ENCODE measurements at places on chromosomes 7 and 10.

GRCh38 chr7:98949336-98950044 lies 71.2 kb downstream of the TRRAP start:
- DNase-seq = no peak

GRCh38 chr10:97050956-97051496 lies 134.7 kb downstream of the SLIT1 start:
- DNase-seq = no peak

GRCh38 chr10:86060386-86061277 lies 306.0 kb downstream of the GRID1 start:
- DNase-seq = no peak

GRCh38 chr7:126079581-126079980 lies 1150.0 kb upstream of the POT1 start:
- peak; percentile 15 for DNase-seq

DNA sequence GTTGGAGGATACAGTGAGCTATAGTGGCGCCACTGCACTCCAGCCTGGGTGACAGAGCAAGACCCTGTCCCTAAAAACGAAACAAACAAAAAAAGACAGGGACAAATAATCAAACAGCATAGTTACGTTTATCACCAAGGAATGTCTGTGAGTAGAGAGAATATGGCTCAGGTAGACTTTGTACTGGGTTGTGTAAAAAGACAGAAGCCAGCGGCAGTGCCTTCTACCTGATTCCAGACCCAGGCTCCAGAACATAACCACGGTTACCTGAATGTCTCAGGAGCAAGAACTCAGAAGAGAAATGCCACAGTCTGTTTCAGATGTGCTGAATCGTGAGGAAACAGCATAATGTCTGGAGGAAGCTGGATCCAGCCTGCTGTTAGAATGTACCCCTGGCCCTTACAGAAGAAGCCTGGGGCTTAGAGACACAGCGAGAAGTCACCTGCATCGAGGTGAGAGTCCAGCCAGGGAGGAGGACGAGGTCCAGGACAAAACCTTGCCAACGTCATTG lies 60.9 kb upstream of the KAT6B start:
- no peak for DNase-seq

DNA sequence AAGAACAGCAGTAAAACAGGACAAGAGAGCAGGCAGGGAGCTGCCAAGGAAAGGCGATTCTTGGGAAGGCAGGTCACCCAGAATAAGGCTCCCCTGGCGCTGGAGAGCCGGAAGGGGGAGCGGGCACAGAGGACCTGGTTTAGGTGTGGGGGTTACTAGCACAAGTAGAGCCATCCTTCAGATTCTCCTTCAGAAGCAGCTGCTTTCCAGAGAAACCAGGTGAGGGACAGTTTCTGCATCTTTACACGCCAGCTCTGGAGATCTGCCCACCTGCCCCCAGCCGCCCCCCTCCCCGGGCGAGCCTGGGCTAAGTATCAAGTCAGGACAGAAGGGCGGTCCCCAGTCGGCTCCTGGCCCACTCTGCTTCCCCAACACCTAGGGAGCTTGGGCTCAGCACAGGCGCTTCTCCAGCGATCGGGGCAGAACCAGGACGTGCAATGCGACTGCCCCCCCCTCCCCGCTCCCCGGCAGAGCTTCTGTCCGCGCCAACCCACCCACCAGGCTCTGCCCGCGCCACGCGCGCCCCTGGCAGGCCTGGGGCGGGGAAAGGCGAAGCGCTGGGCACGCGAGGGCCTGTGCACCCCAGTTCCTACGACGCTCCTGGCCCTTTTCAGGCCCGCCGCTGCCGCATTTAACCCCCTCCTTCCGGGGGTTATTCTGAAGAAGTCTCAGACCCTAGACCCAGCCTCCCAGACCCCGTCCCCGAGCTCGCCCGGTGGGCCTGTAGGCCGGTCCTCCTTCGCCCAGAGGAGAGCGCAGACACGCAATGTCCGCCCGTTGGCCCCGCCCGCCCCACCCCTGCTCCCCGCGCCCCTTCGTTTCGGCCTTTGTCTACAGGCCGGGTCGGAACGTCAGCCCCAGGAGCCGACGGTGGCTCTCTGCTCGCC lies 4.4 kb upstream of the EN2 start:
- no peak for DNase-seq

DNA sequence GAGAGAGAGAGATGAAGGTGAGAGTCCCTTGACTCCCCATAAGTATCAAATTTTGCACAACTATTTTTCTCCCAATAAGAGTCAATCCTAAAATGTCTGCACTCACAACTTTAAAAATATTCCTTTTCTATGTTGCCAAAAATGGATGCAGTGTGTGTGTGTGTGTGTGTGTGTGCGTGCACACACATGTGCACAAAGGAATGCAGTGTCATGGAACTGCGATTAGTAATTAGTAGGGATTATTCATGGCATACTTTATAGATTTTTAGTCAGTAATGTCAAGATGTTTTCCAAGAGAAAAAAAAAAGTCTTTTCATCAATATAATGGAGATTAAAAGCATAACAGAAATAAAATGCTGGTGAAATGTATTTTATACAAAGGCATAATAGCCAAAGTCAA lies 179.1 kb upstream of the LRRTM3 start:
- no peak for DNase-seq

DNA sequence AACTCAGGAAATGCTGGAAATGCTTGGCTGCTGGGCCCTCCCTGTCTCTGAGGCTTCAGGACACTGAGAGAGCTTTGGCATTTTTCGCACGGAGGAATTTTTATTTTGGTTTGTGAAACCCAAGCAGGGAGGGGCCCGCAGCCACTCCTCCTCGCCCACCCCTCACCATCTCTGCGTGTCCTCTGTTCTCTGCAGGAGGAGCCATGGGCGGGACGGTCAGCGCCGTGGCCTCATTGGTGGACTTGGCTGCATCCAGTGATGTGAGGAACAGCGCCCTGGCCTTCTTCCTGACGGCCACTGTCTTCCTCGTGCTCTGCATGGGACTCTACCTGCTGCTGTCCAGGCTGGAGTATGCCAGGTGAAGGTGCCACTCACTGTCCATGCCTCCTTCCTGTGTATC lies 36.8 kb downstream of the SLC29A3 start:
- no peak for DNase-seq

GRCh38 chr10:127216786-127217185 lies 20.4 kb upstream of the INSYN2A start:
- DNase-seq = no peak

- DNase-seq = no peak
Measured at GRCh38 chr10:122474131-122474818, 12.9 kb downstream of the HTRA1 start.

- DNase-seq = no peak
Measured at GRCh38 chr7:36306722-36307121, 82.9 kb upstream of the ANLN start.

DNA sequence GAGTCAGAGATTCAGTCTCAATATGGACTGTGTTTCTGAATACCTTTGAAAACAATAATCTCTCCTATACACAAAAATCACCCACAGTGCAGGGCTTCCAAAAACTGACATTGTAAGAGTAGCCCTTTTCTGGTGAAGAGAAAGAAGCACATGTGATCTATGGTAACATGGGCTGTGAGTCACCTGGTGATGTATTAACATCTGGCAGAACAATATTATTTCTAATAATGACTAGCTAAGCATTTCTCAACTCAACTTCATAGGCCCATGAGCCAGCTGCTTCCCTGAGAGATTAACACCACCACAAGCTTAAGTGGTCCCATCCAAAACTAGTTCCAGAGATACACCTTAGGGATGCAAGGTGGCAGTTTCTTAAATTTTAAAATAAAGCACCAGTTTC lies 331.0 kb upstream of the NRP1 start:
- no peak for DNase-seq

DNA sequence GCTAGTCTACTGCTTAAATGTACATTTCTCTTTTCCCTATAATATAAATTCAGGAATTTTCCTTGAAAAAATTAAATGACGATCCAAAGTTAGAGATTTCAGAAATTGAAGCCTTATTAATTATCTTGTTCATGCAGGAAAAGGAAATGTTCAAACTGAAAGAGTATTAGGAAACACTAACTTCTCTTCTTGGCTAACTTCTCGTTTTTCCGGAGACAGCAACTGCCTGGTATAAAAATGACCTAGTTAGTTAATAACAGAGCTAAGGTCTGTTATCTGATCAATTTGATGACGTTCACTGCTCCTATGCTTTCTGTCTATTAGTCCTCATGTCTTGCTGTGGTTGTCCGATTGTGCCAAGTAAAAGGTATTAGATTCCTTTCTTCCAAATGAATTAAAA lies 212.5 kb downstream of the DGKB start:
- no peak for DNase-seq

DNA sequence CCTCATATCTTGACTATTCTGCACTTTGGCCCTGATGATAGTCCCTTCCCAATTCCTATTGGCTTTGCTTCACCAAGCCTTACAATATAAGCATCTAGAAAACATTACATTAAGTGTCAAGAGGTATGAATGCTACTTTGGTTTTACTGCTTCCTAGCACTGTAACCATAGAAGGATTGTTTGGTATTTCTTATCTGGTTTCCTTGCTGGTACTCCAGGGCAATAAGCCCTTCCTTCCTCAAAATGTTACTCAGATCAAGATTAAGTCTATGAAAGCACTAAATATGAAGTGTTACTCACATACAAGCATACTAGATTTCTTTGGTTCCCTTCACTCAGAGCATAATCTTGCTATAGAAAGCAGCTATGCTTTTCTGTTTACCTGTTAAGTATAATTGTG lies 492.5 kb downstream of the ETV1 start:
- DNase-seq = no peak

GRCh38 chr7:96118449-96119001 lies 203.4 kb downstream of the SLC25A13 start:
- DNase-seq = no peak

DNA sequence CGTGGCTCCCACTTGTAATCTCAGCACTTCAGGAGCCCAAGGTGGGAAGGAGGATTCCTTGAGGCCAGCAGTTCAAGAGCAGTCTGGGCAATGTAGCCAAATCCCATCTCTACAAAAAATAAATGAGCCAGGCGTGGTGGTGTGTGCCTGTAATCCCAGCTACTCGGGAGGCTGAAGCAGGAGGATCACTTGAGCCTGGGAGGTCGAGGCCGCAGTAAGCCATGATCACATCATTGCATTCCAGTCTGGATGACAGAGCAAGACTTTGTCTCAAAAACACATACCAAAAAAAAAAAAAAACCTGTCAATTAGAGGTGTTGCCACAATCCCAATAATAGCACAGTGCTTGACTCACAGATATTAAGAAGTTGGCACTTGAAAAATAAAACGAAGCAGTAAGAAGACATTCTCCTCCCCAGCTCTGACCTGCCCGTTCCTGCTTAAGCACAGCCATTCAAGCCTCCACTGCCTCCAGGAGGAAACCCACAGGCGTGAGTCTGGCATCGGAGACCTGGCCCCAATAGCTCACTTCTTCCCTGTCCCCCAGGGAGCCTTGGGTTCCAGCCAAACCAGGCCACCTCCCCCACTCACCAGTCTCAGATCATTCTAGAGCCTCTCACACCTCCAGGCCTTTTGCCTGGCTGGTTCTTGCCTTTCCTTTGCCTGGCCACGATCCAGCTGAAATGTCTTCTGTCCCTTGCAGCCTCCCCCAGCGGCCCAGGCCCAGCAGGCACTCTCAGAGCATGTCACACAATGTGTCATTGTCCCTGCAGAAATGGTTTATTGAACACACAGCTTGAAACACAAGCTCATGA lies 45.3 kb upstream of the GTF2I start:
- DNase-seq = no peak

DNA sequence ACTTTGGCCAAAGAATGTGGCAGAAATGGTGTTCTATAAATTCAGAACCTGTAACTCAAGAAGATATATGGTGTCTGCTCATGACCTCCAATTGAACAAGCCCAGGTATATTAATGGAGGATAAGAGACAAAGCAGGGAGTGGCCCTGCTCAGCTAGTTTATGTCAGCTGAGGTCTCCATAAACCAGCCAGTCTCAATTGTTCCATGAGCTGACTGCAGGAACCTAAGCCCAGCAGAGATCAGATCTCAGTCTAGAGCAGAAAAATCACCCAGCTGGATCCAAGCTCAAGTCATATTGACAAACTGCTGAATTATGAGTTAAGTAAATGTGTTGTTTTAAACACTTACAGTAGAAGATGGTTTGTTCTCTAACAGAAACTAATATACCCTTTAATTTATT lies 105.5 kb upstream of the SGCE start:
- no peak for DNase-seq

- DNase-seq = no peak
Measured at GRCh38 chr7:1769286-1770200, 99.5 kb downstream of the ELFN1 start.

GRCh38 chr7:1113548-1113885 lies 25.6 kb downstream of the GPER1 start:
- no peak for DNase-seq

GRCh38 chr7:125136341-125136740 lies 206.7 kb upstream of the POT1 start:
- no peak for DNase-seq

DNA sequence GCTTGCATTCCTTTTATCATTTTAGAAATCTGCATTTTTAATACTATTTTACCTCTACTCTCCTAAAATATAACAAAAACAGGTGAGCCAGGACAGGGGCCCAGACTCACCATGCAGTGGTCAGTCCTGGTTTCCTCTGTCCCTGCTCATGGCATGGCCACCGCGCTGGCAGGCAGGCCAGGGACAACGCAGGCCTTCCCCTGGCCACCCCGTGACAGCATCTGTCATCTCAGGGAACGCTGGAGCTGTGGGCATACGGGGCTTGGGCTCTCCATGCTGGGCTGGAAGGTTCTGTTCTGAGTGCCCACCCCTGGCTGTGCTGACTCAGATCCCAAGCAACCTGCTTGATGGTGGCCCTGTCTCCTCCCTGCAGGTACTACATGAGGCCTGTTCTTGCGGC lies 35.1 kb upstream of the CDH23 start:
- DNase-seq = no peak

GRCh38 chr7:11203683-11204082 lies 230.0 kb downstream of the PHF14 start:
- DNase-seq = no peak

DNA sequence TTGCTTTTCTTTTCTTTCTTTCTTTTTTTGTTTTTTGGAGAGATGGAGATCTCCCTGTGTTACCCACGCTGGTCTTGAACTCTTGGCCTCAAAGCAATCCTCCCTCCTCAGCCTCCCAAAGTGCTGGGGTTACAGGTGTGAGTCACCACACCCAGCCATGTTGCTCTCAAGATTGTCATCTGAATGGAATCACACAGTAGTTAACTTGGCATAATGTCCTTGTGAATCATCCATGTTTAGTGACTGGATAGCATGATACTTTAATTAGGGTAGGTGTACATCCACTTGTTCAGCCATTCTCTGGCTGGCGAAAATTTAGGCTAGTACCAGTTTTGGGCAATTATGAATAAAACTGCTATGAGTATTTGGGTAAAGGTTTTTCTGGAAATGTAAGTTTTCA lies 15.4 kb upstream of the GRB10 start:
- no peak for DNase-seq

- no peak for DNase-seq
Measured at GRCh38 chr10:126315494-126316177, 72.6 kb downstream of the ADAM12 start.
